ENCODE measurements at places on chromosomes 16 and 17.
A peak's percentile ranks its signal among the peaks of the same experiment; 100 is the strongest.

DNA sequence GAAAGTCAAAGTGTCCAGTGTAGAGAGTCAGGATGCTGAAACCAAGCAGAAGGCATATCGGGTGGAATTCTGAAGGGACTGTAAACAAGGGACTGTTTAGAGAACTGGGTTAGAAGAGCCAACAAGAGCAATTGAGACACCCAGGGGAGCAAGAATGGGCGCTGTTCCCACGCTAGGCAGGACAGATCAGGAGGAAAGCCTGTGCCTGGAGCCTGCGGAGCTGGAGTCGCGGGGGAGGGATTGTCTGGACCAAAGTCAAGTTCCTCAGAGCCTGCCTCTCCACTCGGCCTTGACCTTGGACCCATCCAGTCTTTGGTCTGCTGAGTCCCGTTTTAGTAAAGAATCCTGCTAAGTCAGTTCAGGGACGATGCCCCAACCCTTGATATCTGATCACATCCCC lies 14.7 kb upstream of the KLHL36 start:
- no peak for DNase-seq

DNA sequence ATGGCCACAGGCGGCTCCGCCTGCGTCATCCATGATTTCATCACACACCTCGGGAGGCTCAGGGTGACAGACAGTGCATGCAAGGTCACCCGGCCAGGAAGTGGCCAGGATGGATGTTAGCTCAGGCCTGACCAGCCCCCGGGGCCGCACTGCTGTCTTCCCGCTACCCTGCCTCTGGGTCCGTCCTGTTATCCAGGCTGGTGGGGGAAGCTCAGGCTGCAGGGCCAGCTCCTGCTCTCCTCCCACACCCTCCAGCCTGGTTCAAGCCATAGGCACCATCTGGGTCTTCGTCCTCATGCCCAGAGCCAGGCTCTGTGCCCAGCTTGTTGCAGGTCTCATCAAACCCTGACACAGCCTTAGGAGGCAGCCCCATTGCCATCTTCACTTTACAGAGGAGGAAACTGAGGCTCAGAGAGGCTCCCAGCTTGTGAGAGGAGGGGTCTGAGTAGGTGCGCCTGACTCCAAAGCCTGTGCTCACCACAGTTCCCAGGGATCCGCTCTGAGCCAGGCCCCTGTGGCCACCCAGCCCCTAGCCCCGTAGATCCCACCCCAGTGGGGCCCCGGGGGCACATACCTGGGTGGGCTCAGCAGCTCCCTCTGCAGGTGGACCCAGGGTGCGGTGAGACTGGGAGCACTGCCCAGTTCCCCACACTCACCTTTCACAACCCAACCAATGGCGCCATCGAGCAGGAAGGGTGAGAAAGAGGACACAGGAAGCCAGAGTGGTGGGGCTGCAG lies 412 bp upstream of the ADGRG3 start:
- DNase-seq = no peak

DNA sequence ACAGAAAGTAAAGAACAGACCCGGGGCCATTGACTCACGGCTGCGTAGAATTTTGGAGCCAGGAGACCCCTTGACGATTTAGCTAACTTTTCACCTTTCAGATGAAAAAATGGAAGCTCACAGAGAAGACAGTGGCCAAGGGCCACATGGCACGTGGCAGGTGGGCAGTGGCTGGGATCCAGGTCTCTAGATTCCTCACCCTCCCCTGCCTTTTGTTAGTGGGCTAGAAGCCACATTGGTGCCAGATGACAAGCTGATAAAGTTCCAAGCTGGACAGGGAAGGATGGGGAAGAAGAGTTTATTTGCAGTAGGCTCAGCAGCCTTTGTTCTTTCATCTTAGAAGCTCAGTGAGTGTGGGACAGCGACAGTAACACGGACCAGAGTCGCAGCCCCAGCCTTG lies 105.8 kb downstream of the SPACA3 start:
- no peak for DNase-seq

DNA sequence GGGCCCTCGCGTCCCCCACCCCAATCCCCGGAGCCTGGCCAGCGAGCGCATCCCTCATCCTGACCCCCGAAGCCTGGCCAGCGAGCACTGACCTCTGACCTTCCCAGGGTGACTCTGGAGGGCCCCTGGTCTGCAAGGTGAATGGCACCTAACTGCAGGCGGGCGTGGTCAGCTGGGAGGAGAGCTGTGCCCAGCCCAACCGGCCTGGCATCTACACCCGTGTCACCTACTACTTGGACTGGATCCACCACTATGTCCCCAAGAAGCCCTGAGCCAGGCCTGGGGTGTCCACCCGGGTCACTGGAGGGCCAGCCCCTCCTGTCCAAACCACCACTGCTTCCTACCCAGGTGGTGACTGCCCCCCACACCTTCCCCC lies 2.3 kb downstream of the TPSD1 start:
- DNase-seq = no peak

DNA sequence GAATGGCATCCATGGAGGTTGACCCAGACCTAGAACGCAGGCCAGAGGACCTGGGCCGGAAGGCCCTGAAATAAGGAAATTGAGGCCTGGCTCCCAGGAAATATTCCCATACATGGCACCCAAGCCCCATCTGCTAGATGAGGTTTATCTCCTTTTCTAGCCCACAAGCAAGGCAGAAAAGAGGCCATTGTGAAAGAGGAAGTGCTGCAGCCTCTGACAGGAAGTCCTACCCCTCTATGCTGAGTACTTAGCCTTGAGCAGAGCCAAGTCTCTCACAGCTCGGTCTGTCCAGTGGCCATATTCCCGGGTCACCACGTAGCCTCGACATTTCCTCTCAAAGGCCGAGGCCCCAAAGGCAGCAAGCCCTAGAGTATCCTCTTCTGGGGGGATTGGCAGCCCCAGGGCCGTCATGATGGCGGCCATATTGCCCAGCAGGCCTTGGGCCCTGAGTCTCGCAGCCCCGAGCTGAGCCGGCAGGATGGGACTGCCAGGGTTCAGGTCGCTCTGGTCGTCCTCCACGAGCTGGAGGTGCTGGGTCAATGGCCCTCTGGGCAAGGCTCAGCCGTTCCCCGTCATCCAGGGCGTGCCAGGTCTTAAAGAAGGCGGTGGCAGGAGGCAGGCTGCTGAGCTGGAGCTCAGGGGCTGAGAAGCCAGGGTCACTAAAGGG lies 7.8 kb downstream of the CTF1 start:
- no peak for DNase-seq

- no peak for DNase-seq
These were observed 13.4 kb downstream of the EMC6 start for GRCh38 chr17:3682033-3682432.

GRCh38 chr17:50613007-50613992 lies 21.4 kb upstream of the ABCC3 start:
- no peak for DNase-seq

- DNase-seq = no peak
These were observed 487.4 kb upstream of the SOX9 start for GRCh38 chr17:71633391-71633849.

DNA sequence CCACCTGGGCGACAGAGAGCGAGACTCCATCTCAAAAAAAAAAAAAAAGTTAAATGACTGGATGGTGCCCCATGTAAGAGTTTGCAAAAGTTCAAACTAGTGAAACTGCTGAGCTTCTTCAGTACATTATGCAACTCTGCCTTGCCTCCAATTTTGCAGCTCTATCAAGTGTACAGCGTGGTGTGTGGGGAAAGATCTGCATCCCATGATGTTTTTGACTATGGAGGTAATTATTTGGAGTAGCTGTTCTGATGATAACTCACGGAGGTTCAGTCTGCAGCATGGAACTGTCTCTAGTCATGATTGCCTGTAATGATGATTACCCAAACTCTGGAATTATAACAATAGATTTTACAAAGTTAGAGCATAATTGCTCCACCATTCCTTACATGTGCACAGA lies 149.6 kb downstream of the PITPNC1 start:
- DNase-seq = no peak

DNA sequence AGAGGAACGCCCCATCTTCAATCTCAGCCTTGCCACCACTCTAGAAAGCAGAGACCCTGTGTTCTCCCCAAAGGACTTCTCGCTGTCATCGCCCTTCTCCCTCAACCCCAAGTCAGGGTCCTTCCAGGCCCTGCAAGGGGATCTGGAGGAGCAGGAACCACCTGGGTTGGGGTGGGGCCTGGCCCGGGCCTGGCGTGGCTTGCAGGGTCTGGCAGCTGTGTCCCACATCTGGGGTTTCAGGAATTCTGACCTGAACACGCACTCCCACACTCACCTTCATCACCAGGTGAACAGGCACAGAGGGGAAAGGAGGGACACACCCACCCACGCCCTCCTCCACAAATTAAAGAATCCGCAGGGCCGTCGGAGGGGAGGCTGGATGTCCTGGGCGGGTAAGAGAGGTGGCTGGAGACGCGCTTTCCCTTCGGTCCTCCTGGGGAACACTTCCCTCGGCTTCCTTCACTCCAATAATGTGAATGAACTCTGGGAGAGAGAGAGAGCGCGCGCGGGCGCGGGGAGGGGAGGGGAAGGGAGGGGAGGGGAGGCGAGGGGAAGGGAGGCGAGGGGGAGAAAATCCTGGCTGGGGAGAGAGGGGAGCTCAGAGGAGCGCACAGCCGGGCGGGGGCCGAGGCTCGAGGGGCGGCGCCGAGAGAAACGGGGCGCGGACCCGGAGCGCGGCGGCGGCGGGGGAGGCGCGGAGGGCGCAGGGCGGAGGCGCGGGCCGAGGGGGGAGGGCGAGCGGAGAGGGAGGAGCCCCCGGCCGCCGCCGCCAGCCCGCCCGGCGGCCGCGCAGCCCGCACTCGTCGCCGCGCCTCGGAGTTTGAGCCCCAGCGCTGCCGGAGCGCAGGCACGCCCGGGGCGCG lies at the start of gene CACNG4:
CACNG4 (plus strand) TSS at position 799 of the 863 bp plus-strand sequence. CDS start 205 bp downstream, outside the sequence.
- no peak for DNase-seq

- no peak for DNase-seq
These were observed 81.4 kb upstream of the ELAC2 start for GRCh38 chr17:13099089-13099735.

- peak; percentile 4 for DNase-seq
These were observed 82.2 kb downstream of the CMC2 start for GRCh38 chr16:80924372-80924978.

DNA sequence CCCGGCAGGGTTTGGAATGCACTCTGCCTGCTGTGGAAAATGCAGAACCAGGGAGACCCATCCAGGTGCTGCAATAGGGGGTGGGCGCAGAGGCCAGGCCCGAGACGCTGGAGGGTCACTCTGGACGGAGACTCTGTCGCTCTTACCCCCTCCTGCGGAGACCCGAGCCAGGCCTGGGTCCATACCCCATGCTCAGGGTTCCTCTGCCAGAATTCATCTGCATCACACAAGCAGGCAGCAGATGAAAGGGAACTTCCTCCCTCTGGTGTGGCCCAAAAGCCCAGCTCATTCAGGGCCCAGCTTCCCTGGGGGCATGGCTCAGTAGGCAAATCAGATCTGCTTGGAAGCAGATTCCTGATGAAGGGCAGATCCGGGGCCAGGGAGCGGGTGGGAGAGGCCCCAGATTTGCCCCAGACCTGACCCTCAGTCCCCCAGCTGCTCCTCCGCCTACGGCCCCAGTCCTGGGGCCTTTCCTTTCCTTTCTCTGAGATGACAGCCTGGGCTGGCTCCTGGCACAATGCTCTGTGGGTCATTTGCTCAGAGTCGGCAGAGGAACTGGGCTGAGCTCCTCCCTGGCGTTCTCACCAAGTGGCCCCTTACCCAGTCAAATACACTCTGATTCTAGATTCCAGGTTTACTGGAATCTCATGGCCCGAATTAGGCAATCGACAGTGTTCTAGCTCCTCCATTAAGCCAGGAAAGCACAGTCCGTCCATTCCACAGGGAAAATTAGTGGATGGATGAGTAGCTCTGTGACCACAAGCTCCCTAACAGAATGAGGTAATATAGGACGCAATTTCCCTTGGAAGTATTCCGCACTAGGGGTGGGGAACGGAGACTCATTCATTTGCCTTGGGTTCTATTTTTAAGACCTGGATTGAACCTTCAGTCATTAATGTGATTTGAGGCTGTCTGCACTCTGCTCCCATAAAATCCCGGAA lies 19.1 kb upstream of the RASD1 start:
- no peak for DNase-seq

DNA sequence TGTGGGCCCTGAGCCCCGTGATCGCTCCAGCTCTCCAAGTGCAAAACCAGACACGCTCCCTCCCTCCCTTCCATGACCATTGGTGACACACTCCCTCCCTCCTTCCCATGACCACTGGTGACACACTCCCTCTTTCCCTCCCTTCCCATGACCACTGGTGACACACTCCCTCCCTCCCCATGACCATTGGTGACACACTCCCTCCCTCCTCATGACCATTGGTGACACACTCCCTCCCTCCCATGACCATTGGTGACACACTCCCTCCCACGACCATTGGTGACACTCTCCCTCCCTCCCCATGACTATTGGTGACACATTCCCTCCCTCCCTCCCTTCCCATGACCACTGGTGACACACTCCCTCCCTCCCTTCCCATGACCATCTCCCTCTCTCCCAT lies 56.3 kb downstream of the LMF1 start:
- no peak for DNase-seq

DNA sequence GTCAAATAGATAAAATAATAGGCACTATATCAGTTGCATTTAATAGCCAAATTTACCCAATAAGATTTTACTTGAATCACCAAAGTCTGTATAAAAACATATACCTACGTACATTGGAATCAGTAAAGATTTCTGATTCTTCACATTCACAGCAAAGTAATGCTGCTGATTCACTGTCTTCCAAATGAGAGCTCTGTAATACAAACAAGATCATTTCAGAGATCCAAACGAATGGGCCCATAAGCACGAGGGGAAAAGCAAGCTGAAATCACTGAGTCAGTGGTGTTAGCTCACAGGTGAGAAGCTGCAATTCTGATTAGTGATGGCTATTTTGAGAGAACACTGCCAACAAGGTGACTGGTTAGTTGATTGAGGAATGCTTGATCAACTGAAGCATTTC lies 81.3 kb downstream of the SSH2 start:
- DNase-seq = no peak

GRCh38 chr16:180101-180675 lies at the start of gene HBQ1:
TSS of gene HBQ1 (plus strand) at chr16:180459. CDS start at chr16:180487, 28 bp downstream.
- peak; percentile 27 for DNase-seq

DNA sequence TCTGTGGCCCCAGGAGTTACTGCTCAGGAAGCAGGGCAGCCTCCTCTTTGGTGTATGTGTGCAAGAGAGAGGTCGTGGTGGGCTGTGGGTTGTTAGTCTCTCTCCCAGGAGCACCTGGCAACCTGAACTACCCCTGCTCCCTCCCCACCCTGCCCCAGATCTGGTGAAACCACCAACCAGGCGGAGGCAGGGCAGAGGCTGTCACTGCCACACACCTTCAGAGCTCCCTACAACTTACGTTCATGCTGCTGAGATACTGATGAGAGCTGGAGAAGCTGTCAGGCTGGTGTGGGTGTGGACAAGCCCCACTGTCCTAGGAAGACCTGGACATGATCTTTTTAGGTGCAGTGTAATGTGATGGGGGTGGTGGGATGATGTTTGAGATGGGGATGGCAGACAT lies 24.3 kb downstream of the GOSR2 start:
- no peak for DNase-seq

GRCh38 chr16:67470359-67470758 lies 10.6 kb downstream of the ATP6V0D1 start:
- DNase-seq = no peak

- no peak for DNase-seq
These were observed 79.3 kb downstream of the ABCC12 start for GRCh38 chr16:48076455-48077012.

DNA sequence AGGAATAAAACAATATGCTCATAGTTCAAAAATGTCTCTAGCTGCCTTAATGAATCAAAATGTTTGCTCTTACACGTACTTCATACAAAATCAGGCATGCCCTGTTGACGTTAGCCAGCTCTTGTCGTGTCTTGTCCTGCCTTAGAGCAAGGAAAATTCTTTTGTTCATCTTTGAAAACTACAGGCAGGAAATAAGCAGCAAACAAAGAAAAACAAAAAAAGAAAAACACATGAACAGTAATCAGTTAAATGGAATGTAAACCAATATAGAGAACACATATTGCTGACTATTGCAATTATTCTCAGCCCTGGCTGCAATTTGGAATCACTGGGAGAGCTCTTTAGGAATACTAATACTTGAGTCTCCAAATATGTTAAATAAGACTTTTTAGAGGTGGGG lies 1.7 kb downstream of the CAPNS2 start:
- DNase-seq = no peak

Data from activated gamma-delta T cell treated with Interleukin-2 at 50 U/mL for 16 hours (primary cell).